ENCODE measurements at places on chromosomes 1 and 21. TPM values are rescaled to one million over a fixed set of nuclear protein-coding genes. Genes with fewer than 3 reads are reported as not detected.

LRRC39 gene
- total RNA-seq, result 1.5 TPM

RNF187 gene
- total RNA-seq, result 67.3 TPM

TNN gene
- total RNA-seq, result not detected

FCRL6 gene
- total RNA-seq, result 0.19 TPM

ELF3 gene
- 1.5 TPM for total RNA-seq

TNNI3K gene
- 0.52 TPM for total RNA-seq

LIN28A gene
- not detected for total RNA-seq

DNALI1 gene
- total RNA-seq, result not detected

AMY1C gene
- not detected for total RNA-seq

GRHL3 gene
- not detected for total RNA-seq

FCN3 gene
- total RNA-seq, result not detected

DNA sequence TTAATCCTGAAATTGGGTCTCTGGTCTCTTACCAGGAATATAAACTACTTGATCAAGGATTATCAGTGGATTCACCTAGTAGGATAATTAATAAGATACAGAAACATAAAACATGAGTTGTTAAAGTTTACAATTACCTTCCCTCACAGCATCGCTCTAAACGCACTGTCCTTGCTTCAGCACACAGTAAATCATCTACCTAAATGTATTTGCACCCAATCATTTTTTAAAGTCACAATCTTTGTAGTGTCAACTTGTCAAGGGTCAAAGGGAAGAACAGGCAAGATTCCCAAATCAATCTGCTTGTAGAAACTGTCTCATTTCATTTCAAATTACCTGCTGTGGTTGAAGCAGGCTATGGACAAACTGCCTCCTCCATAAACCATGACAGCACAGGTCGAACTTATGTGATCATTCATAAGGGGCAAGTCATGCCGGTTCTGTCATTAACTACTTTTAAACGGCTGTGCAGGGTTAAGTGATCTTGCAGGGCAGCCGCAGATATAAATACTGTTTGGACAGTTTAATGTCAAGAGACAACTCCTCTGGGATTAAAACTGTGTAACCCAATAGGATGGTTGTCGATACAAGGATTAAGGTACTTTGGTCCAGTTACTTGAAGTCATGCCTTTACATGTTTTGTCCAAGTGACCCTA lies 93.6 kb downstream of the ZNF281 start:
- DNase-seq, result no peak

DNA sequence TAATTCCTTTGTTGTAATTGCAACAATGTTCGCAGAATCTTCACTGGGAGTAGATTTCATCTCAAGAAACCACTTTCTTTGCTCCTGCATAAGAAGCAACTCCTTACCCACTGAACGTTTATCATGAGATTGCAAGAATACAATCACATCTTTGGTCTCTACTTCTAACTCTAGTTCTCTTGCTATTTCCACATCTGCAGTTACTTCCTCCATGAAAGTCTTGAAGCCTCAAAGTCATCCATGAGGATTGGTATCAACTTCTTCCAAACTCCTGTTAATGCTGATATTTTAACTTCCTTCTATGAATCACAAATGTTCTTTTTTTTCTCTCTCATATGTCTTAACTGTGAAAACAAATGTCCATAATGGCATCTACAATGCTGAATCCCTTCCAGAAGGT lies 118.6 kb upstream of the RAB4A start:
- DNase-seq, result no peak

GRCh38 chr1:191729742-191730141 lies 428.5 kb upstream of the RGS18 start:
- no peak for DNase-seq

DNA sequence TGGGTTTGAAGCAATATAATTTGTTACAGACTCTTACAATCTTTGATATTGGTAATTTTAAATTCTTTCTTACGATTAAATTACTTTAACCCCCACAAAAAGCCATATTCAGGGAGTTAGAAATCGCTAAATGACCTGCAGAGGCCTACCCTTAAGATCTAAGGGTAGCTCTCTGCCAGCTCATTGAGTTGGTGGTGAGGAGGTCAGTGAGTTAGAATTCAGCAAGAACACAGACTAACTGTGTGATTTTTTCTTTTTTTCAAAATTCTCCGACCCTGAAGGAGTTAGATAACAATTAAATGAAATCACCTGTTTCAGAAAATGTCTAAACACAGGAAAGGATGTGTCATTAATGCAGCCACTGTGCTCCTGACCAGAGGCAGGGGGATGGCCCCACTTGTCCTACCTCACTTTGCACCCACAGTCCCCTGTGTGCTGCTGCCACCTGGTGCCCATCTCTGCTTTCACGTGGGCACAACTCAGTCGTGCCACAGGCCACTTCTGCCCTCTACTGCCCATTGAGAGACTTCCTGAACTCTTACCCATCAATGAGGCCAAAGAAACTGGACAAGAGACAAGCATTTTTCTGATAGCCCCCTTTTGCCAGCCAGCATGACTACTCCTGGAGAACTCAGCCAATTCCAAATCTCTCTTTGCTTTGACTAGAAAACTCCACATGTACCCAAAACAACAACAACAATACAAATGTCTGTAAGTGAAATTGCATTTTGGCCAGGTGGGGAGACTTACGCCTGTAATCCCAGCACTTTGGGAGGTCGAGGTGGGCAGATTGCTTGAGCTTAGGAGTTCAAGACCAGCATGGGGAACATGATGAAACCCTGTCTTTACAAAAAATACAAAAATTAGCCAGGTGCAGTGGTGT lies 8.4 kb downstream of the CFAP45 start:
- DNase-seq, result peak; percentile 81

DNA sequence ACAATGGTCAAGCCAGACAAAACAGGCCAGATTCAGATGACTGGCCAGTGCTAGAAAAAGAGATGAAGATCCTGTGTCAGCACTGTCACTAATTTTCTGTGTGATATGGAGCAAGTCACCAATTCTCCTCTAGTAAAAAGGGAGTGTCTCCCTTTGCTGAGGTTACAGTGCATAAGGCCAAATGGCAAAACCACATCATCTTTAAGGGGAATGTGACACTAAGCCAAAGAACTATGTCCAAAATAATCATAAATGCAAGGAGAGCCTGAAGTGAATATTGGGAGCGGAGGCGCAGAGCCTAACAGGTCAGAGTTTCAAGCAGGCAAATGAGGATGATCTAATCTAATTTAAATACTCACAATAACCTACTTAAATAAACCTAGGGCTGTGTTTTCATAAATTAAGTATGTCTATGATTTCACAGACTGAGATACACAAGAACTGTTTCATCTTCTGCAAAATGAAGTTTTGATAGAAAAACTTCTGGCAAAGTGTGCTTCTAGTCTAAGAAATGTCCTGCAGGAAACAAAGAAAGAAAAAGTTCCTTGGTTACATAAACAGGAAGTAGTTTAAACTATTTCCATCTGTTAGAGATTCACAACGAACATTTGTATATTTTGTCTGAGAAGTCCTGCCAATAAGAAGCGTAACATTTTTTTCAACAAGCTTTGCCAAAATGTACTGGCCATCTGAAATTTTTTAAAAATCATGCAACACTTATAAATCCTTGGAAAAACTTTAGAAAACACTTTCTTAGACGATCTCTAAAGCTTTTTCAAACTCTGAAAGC lies 290.2 kb downstream of the LRRC40 start:
- no peak for DNase-seq

GRCh38 chr21:42815217-42815616 lies 64.1 kb downstream of the WDR4 start:
- DNase-seq, result no peak

GRCh38 chr1:51840743-51841461 lies 37.6 kb downstream of the NRDC start:
- DNase-seq, result no peak

- DNase-seq, result peak; percentile 41
Observed at GRCh38 chr1:27521336-27521831, 31.4 kb upstream of the WASF2 start.

DNA sequence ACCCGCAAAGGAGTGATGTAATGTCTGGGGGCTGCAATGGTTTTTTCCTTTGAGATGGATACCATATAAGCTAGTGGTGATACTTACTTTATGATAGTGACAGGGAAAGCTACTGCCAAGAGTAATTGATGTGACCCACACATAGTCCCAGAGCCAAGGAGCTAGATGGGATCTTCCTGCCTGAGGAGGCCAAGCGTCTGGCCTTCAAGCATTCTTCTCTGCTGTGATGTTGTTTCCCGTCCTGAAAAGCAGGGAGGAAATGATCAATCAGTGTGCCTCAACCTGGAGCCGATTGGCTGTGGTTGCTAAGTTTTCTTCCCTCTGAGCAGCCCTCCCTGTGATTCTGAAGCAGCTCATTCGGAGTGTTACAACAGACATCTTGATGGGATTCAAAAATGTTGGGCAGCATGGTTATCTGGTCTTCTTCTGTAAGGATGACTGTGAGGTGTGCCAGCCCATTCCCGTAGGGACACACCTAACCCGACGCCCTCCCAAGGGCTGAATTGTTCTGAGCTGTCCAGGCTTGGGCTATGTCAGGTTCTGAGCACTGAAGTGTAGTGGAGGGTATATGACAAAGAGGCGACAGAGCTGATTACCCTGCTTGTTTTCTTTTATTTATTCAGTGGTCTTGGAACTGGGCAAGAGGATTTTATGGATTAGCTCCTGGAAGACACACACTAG lies 56.7 kb downstream of the UCK2 start:
- DNase-seq, result no peak

- peak; percentile 83 for DNase-seq
Observed at GRCh38 chr1:150464422-150464826, 22.8 kb upstream of the TARS2 start.

DNA sequence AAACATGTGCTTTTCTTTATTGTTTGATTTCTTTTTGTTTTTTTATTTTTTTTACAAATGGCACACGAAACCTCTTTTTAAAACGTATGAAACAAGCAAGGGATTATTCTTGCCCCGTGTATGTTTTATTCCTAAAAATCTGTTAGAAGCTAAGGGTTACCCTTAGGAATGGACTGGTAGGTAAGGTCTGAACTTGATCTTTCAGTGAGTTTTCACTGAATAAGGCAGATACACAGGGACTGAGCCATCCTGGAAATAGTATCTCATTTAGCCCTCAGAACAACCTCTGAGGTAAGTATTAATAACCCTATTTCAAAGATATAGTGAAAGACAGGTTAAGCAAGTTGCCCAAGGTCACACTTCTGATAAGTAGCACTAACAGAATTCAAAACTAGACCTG lies 6.0 kb downstream of the CD53 start:
- DNase-seq, result no peak

DNA sequence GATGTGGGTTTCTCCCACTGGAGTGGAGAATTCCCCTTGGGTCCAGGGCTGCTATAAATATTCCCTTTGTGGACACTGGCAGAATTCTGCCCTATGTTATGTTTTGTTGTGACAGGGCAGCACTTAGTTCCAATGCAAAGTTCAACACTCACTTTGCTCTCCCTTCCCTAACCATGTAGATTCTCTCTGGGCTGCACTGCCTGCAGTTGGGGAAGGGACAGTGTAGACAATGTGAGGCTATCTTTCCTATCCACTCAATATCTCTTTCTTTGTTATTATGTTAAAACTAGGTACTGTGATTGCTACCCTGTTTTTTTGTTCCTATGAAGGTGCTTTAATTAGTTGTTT lies 19.6 kb downstream of the GPR88 start:
- DNase-seq, result no peak

DNA sequence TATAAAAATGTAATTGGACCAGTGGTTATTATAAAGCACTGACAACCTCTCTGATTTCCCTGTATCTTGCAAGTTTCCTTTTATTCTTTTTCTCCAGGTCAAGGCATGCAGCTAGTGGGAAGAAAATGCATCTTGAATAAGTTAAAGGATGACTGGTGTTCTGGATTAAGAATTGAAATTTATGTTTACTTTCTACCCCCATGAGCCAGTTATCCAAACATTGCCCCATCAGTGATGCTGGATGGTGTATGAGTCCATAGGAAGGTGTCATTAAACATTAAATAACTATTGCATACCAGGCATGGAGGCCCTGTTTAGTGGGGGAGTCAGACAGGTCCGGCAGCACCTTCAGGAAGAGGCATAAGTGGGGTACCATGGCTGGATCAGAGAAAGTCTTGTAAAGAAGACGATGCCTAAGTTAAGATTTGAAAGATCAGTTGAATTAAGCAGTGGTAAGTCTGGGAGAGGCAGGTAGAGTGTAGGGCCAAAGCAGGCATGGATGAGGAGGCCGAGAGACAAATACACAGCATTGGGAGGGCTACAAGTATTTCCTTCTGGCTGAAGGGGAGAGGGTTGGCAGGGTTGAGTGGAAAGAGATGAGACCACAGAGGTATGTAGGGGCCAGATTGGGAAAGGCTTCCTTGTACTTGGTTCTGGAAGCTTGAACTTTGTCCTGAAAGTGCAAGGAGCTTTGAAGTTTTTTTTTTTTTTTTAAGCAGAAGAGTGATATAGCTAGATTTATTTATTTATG lies 5.7 kb downstream of the SZRD1 start:
- no peak for DNase-seq

- no peak for DNase-seq
Observed at GRCh38 chr1:163745204-163745603, 423.4 kb downstream of the NUF2 start.

- no peak for DNase-seq
Observed at GRCh38 chr1:151384584-151384983, 12.1 kb upstream of the SELENBP1 start.

GRCh38 chr1:228684607-228685006 lies 50.7 kb upstream of the RHOU start:
- DNase-seq, result no peak

GRCh38 chr1:154751690-154752089 lies 118.4 kb downstream of the KCNN3 start:
- DNase-seq, result no peak

GRCh38 chr1:4971666-4972065 lies 317.3 kb downstream of the AJAP1 start:
- DNase-seq, result no peak

- DNase-seq, result no peak
Observed at GRCh38 chr1:4408380-4408779, 246.0 kb upstream of the AJAP1 start.

DNA sequence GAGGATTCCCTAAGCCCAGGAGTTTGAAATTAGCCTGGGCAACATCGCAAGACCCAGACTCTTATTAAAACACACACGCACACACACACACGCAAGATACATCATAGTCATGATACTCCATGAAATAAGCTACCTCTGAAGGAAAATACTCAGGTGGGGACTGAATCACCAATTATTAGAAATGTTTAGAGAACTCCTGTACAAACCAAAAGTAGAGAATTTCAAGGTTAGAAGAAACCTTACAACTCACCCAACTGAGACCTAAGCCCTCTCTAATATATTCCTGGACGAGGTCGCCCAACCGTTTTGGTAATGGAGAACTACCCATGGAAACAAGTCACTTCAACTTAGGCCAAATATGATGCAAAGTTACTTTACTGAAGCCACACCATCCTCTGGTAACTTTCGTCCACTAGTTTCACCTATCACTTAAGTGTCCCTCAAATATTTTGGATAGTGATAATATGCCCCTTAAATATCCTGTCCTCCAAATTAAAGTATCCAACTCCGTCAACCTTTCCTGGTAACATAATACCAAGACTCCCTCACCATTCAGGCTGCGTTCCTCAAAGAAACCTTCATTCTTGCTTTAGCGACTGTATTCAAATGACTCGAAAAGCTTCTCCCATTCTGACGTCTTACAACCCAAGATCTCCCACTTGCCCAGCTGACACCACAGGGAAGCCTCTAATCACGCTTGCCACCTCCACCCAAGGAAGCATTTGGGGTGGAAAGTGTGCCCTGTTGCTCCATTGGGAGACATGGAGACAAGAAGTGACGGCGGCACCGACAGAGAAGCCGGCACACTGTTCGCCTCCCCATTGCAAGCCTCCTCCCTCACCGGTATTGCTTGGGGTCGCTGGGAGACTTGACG lies 856 bp downstream of the NRDC start:
- DNase-seq, result no peak

- no peak for DNase-seq
Observed at GRCh38 chr1:244106837-244107493, 55.9 kb downstream of the ZBTB18 start.

GRCh38 chr1:17040135-17040534 lies 13.7 kb downstream of the SDHB start:
- DNase-seq, result no peak
